ENCODE measurements at places on chromosomes 11 and 22.

- DNase-seq: no peak
These were observed 4.8 kb downstream of the ROBO4 start for GRCh38 chr11:124892750-124893454.

DNA sequence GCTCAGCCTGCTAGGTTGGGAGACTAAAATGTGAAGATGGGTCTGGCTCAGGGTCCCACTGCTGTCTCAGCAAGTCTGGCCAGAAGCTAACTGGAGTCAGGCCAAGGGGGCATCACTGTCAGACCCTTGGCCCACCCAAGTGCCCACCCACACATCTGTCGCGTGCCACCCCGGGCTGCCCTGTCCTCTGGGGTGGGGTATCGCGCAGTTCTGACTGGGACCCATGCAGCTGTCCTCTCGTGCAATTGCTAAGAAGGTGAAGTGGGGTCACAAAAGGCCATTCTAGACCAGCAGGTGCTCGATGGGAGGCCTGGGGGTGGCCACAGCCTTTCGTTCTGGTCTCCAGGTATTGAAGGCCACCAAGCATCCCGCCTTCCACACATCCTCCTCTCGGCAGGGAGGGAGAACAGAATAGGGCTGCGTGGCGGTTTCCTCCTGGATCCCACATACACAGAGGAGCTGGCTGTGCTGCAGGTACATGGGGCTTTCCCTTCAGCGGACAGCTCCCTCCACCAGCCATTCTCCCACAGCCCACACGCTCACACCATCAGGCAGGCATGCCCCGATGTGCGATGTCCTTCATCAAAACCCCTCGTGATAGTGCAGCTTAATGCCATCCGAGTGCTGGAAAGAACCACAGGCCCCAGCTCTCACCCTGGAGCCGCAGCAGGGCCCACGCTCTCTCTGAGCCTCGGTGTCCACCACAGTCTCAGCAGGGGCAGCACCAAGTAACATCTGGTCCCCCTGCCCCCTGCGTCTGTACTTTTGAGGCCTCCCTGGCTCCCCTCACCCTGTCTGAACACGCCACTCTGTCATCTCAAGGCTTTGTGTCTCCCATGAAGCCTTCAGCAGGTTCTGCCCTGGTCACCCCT is 37.6 kb downstream of the SHANK2 start:
- no peak for DNase-seq

DNA sequence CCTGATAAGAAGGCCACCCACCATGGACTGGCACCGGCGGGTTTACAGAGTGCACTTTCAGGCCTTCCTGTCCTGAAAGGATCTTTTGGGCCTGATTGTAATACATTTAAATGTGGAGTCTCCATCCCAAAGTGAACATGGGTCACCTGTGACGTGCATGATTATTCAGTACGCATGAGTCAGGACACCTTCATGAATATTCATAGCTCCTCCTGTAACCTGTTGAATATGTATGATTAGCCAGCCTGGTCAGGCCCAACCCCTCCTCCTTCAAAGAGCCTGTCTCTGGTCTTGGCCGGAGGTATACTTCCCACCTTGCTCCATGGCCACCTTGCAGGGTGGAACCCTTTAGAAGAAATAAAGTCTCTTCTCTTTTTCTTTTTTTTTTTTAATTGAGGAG is 75.9 kb upstream of the NUP50 start:
- no peak for DNase-seq

GRCh38 chr11:127226949-127227348 is 226.4 kb upstream of the KIRREL3 start:
- no peak for DNase-seq

DNA sequence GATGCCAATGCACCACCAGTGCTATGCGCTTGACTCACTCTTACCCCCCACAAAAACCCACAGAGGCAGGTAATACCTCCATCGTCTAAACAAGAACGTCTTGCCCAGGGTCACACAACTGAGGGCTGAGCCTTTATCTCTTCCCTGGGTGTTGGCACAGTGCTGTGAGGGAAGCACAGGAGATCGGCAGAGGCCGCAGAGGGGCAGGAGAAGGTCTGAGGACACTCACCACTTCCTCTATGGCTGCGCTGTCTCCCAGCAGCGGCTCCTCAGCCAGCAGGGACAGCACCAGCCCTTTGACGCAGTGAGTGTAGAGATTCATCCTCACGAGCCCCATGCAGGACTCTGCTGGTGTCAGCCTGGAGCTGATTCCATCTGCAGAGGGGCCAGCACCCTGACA is 19.9 kb downstream of the HPS4 start:
- DNase-seq: no peak

DNA sequence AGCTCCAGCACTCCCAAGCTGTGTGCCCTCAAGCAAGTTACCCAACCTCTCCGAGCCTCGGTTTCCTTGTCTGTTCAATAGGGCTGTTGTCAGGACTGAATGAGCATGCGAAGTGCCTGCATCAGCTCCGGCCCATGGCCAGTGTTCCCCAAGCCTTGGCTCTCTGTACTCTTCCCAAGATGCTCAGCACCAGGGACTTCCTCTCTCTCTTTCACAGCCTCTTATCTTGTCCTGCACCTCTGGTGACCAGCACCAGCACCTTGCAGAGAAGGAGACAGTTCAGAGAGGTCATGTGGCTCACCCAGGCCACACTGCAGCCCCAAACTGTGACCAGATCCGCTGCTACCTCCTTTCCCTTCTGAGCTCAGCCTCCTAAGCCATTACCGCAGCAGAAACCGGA is 120.3 kb upstream of the ANO1 start:
- DNase-seq: no peak

GRCh38 chr11:114610550-114610949 is 15.0 kb upstream of the NXPE4 start:
- DNase-seq: no peak

DNA sequence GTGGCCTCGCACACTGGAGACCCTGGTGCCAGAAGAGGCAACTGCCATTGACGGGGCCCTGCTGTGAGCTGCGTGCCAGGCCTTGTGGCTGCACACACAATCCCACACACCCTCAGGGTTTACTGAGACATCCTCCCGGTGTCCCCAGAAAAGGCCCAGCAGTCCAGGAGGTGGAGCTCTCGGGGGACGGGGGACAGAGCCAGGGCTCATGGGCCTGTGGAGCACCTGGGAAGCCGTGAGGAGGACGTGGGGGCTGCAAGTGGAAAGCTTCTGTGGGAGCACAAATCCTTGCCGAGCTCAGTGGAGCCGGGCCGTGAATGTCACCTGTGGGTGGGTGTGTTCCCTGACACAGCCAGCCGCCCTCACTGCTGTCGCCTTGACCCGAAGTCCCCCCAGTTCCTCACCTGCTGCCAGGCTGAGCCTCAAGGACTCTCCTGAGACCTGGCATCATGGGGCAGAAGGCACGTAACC is 609.7 kb downstream of the TBC1D22A start:
- DNase-seq: no peak

- no peak for DNase-seq
These were observed 812.6 kb downstream of the OPCML start for GRCh38 chr11:132719684-132720083.

DNA sequence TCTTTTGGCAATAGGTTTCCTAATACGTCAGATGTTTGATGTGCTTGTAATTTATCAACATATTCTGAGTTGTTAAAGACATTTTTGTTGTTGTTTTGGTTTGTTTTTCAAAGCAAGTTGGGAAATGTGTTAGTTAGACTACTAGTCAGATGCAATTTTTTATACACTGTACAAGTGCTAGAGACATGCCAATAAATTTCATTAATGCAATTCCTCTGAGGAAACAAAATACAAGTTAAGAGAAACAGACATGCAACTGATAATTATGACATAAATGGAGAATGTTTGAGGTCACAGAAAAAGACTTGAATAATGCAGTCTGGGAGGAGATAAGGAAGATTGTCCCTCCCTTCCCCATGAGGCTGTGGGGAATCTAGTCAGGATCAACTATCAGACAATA is 5.9 kb downstream of the OR51T1 start:
- no peak for DNase-seq

GRCh38 chr22:49197505-49197904 is 630.2 kb downstream of the BRD1 start:
- DNase-seq: no peak

GRCh38 chr11:16382638-16383380 is 26.5 kb upstream of the SOX6 start:
- DNase-seq: no peak

DNA sequence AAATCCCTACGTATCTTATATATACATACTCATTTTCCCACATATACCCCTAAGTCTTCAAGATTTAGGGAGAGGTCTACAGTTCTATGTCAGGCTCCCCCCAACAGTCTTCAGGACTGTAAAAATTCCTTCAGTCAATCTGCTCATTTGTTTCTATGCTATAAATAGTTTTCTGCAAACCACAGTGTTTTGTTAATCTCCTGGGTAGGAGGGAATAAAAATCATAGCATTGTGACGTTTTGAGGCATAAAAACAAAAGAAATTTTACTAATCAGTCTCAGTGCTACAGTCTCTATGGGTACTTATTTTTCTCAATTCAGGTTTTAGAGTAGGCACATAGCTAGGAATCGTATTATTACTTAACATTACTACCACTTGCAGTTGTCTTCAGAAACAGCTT is 552.8 kb upstream of the LRRC4C start:
- DNase-seq: no peak

DNA sequence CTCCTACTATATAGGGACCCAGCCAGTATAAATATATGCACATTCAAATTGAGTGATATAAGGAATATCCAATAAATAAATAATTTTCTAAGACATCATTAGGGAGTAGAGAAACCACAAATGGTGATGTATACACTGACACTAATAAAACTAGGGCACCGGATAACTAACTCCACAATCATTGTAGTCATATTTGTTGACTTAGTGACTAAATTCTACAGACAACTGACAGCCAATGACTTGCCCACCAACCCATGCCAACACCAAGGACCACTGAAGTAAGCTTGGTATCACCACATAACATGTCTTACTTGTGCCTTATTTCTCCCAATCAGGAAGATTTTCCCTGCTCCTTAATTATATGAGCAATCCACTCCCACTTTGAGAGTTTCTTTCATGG is 139.6 kb upstream of the TRPC6 start:
- no peak for DNase-seq

- no peak for DNase-seq
These were observed 268.9 kb downstream of the KIRREL3 start for GRCh38 chr11:126731576-126732142.

DNA sequence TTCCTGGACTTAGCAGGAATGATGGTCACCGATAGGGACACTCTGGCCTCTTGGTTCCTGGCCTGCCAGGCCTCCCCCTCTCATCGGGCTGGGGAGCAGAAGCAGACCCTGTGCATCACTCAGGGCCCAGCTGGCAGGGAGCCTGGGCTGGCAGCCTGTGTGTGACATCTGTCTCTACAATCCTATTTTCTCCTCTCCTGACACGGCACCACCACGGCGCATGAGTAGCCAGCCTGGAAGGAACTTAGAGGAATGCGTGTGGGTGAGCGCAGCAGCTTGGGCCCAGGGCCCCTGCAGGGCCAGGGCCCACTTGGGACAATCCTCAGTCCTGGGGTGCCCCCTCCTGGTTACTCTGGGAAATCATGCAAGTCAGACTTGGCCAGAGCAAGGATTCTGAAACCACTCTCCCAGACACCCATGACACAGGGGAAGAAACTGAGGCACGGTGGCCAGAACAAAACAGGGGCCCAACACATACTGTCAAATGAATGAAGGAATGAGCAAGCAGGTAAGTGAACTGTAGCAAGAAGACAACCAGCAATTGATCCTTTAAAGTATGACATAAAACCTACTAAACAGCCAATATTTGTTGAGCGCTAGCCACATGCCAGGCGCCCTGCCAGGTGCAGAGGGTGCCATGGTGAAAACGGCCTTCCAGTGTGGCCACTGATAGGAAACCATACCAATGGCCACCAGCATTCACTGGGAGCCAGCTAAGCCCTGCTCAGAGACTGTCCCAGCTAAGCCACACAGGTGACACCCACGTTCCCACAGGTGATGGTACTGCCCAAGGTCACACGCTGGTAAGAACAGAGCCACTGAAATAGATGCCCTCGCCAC is 13.3 kb downstream of the RSPH14 start:
- no peak for DNase-seq

DNA sequence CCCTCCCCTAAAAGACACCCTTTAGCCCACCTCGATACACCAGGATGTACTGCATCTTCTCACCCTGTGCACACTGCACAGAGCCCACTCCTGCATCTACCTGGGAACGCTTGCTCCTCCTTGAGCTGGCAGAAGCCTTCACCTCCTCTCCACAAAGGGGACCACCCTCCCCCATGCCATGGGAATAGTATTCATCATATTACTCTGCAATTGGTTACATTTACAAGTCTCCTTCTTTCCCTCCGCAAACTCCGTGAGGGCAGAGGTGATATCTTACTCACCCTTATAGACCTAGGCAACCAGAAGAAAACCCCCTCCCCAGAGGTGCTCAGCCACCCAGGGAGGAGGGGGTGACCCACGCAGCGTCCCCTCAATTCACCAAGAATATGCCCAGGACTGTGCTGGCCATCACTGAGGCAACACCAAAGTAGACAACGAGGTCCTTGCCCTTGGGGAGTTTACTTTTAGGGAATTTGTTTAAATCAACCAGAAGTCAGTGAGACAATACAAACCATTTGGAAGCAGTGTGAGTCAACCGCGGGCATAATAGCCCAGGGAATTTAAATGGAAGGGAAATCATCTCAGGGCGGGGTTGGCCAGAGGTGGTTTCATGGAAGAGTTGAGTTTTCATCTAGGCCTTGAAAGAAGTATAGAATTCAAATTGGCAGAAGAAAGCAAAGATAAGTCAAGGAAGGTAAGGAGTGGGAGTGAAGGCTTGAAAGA is 214.5 kb downstream of the BARX2 start:
- DNase-seq: no peak

DNA sequence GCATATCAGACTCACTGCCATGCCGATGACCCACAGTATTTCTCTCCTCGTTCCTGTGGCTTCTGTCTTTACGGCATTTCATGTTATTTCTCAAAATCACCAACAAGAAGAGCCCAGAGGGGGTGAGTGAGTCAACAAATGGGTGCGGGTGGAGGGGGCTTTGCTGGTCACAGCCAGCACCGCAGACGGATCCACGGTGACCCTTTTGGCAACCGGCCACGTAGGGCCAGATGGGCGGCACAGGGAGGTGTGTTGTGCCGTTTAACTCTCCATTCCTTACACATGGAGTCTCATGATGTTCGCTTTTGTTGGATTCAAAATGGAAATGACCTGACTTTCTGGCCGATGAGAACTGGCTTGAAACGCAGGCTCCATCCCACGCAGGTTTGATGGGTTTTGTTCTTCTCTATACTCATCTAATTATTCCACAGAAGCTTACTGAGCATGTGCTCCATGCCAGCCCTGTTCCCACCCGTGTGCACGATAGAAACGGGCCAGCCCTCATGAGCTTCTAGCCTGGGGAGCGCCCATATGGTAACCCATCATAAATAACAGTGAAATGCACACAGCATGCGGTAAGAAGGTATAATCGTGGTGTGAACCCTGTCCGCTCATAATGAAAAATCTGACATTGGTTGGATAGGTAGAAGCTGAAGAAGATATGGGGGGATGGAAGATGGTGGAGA is 319.9 kb downstream of the BRD1 start:
- no peak for DNase-seq

- DNase-seq: no peak
These were observed 30.6 kb downstream of the OR2AT4 start for GRCh38 chr11:75066061-75066460.

- DNase-seq: no peak
These were observed 51.9 kb upstream of the EED start for GRCh38 chr11:86192519-86193257.

- DNase-seq: no peak
These were observed 7.5 kb downstream of the ASCC2 start for GRCh38 chr22:29830585-29830984.

- DNase-seq: no peak
These were observed 6.0 kb downstream of the CFL1 start for GRCh38 chr11:65851811-65852507.

- DNase-seq: no peak
These were observed 42.6 kb downstream of the FLRT1 start for GRCh38 chr11:64078284-64078683.
